ENCODE measurements at places on chromosomes 12 and 14.

DNA sequence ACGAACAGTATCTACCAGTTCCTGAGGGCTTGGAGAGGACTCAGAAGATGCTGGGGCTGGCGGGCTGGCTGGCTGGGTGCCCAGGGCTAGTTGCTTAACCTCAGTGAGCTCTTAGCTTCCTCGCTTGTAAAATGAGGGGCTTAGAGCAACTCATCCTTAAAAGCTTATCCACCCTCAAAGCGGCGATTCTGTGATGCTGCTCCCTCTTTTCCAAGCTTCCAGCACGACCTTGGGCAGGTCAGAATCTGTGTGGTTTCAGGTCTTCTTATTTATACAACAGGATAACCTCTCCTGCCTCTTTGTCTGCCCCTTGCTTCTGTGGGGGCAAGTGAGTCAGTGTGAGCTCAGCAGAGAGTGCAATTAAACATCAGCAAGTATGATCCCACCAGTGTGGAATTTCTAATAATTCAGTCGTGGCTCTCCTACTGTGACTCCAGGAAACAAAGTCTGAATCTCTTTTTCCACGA lies 281.8 kb downstream of the KSR2 start:
- no peak for DNase-seq

DNA sequence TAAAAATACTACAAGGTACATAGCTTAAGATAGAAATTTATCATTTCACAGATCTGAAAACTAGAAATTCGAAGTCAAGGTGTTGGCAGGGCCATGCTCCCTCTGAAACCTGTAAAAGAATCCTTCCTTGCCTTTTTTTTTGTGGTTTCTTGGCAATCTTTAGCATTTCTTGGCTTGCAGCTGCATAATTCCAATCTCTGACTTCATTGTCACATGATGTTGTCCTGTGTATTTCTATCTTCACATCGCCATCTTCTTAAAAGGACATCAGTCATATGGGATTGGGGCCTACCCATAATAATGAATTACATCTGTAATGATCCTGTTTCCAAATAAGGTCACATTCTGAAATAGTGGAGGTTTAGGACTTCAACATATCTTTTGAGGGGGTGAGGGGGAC lies 250.4 kb downstream of the TMTC2 start:
- DNase-seq = no peak

- DNase-seq = no peak
Observed at GRCh38 chr12:72209086-72209485, 63.1 kb upstream of the TRHDE start.

DNA sequence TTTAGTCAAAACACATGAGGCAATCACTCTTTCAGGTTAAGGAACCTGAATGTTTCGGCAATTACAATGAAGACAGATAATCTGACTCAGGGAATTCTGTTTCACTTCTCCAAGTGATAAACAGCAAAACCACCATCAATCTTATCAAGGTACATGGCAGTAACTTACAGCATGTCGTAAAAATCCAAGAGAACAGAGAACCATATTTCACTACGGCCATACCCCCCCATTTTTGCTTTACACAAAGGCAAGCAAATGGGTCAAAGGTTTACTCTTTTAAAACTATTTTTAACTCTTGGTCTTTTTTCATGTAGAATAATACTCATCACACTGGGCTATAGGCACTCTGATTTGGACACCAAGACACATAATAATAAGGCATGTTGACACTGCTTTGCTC lies 102.4 kb downstream of the PPM1H start:
- no peak for DNase-seq

- DNase-seq = no peak
Observed at GRCh38 chr14:92204792-92205191, 83.0 kb downstream of the CPSF2 start.

- no peak for DNase-seq
Observed at GRCh38 chr12:53345486-53346188, 9.5 kb upstream of the SP7 start.

DNA sequence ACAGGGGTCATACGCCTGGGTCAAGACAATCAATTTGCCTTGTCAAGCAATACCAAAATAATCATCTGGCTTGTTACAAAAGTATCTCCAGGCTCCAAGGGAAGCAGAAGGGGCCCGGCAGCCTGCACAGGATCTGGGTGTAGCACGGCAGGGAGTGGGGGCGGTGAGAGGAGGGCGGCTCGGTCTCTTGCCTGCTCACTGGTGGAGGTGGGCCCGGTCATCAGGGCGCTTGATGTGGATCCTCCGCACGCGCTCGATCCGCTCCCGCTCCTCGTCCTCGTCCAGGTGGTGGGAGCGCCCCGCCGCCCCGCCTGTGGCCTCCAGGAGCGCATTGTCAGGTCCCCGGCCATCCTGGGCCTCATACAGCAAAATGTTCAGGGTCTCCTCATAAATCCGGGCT lies 25.7 kb downstream of the KCTD10 start:
- no peak for DNase-seq

- no peak for DNase-seq
Observed at GRCh38 chr12:121992059-121992879, 29.4 kb upstream of the BCL7A start.

DNA sequence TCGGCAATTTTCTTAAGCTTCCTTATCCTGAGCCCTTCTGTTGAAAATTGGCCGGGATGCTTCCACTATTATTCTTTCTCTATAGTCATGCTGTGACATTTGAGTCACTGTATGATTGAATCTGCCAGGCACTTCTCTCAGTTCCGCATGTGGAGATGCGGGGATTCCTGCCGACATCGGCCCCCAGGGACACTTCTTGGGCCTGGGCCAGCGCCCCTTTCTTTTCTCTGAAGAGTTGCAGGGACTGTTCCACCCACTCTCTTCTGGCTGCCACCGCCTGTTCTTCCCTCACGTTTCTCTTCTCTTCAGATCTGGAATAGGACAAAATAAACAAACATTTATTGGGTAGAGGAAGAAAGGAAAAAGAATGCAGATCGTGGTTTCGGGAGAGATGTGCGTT lies 310.1 kb downstream of the ETNK1 start:
- DNase-seq = no peak

Measured in NCI-H2107 (cell line).